ENCODE measurements at places on chromosomes 11 and 22. TPM values are rescaled to one million over a fixed set of nuclear protein-coding genes. Genes with fewer than 3 reads are reported as not detected.

The DDI1 gene
- not detected for total RNA-seq

The MMP3 gene
- not detected for total RNA-seq

The ARHGAP32 gene
- 4.8 TPM for total RNA-seq

The ABCC8 gene
- not detected for total RNA-seq

The FGF3 gene
- total RNA-seq, result not detected

The OR52H1 gene
- not detected for total RNA-seq

The KDM4D gene
- 0.84 TPM for total RNA-seq

The CHRDL2 gene
- total RNA-seq, result not detected

The APLNR gene
- not detected for total RNA-seq

The EEF1G gene
- total RNA-seq, result 1,239 TPM

The SPA17 gene
- 1.8 TPM for total RNA-seq

The DEFB131B gene
- total RNA-seq, result not detected

The ABCG4 gene
- total RNA-seq, result 0.15 TPM

The KCNK4 gene
- total RNA-seq, result not detected

The OR8H3 gene
- total RNA-seq, result not detected

The FLRT1 gene
- total RNA-seq, result not detected

The PIH1D2 gene
- 0.27 TPM for total RNA-seq
